Large intestine (tissue), 12 donors: ENCODE measurements at places on chromosomes 5 and 9. TPM values are rescaled to one million over a fixed set of nuclear protein-coding genes. Genes with fewer than 3 reads are reported as not detected.

PTBP3 gene
- 40.8 TPM for polyA plus RNA-seq

DNA sequence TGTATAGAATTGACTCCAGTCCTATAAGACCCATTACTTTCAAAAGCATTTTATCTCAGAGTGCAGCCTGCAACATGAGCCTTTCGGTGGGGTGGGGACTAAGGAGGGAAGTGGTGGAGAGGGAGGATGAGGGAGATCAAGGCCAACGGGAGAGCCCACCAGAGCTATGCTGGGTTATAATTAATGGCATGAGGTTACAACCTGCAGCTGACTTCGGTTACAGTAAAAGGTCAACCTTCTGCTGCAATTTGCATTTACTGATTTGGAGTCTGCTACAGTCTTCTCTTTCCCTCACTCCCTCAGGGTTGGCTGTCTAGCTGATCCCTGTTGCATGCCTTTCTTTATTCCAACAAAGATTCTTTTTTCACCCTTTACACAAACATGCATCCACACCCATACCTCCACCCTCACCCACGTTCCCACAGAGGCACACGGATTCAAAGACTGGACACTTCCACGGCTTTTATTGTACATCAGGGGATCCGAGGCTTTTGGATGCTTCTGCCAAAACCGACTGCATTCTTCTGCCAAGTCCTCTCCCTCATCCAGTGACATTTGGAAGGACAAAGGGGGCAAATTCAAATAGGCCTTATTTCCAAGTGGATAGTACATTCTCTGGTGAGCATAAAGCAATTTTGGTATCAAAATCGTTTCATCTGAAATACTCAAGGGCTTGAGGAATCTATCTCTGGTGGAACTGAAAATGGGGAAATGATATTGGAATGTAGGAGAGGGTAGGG lies 381.2 kb downstream of the NFIB start:
- no peak for DNase-seq

PCDHGA12 gene
- 0.81 TPM for polyA plus RNA-seq

DNA sequence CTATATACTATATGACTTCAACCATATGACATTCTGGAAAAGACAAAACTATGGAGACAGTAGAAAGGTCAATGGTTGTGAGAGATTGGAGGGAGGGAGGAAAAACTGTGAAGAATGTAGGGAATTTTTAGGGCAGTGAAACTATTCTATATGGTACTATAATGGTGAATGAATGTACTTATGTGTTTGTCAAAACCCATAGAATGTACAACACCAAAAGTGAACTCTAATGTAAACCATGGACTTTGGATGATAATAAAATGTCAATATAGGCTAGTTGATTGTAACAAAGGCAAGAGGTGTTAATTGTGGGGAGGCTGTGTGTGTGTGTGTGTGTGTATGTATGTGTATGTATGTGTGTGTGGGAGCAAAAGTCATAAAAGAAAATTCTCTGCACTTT lies 10.8 kb upstream of the STOM start:
- peak; percentile 51 for DNase-seq

CDC20B gene
- polyA plus RNA-seq: 0.15 TPM

DNA sequence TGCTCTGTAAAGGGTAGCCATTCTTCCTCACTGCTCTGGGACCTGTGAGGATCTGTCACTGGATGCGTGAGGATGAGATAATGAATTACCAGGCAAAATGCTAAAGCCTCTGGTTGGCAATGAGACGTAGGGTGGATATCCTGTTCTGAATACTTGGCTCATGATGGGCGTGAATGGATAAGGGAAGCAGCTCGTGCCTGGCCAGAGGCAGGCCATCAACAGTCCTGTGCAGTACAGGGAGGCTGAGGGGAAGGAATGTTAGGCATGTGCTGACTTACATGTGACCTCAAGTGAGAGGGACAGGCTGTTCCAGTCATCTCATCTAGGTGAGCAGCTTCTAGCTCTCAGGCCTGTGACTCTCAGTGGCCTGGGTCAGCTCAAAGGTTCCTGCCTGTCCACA lies 172.8 kb downstream of the CARTPT start:
- peak; percentile 22 for DNase-seq

GRCh38 chr9:128892221-128892921 lies 10.4 kb downstream of the LRRC8A start:
- peak; percentile 86 for DNase-seq

GRCh38 chr5:151142933-151143332 lies 14.6 kb downstream of the ANXA6 start:
- no peak for DNase-seq

DNA sequence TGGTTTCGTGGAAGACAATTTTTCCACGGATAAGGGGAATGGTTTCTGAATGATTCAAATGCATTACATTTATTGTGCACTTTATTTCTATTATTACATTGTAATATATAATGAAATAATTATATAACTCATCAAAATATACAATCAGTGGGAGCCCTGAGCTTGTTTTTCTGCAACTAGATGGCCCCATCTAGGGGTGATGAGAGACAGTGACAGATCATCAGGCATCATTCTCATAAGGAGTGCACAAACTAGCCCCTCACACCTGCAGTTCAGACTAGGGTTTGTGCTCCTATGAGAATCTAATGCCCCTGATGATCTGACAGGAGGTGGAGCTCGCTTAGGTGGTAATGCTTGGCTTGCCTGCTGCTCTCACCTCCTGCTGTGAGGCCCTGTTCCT lies 6.4 kb downstream of the ISCA1 start:
- no peak for DNase-seq

DNA sequence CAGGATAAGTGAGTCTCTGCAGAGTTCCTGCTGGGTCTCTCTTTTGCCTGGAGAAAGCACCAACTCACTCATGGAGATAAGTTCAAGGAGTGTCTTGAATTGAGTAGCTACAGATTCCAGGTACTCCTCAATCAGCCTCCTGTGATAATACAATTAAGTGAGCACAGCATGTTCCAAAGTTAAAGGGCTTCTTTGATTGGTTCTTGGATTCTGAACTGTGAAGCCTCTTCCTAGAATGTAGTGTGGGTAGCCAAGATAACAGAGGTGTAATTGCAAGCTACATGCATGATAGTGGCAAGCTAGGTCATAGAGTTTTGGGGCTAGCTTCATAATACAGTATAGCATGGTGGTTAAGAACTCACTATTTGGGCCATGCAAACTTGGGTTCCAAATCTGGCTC lies 23.2 kb upstream of the CARNMT1 start:
- DNase-seq: no peak

SUB1 gene
- 237 TPM for polyA plus RNA-seq

- DNase-seq: no peak
Observed at GRCh38 chr5:160174780-160175437, 54.4 kb upstream of the FABP6 start.

DNA sequence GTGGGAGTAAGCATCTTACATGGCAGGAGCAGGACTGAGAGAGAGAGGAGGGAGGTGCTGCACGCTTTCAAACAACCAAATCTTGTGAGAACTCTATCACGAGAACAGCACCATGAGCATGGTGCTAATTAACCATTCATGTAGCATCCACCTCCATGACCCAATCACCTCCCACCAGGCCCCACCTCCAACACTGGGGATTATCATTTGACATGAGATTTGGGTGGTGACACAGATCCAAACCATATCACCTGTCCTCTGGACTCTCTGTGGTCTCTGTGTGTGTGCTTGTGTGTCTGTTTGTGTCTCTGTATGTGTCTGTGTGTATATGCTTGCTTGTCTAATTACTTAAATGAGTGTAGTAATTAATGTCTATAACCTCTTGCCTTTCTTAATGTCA lies 31.1 kb downstream of the SEC61B start:
- no peak for DNase-seq

SCGB3A1 gene
- polyA plus RNA-seq: 0.25 TPM

TLE1 gene
- 26.7 TPM for polyA plus RNA-seq

ADGRV1 gene
- 3.0 TPM for polyA plus RNA-seq

DNA sequence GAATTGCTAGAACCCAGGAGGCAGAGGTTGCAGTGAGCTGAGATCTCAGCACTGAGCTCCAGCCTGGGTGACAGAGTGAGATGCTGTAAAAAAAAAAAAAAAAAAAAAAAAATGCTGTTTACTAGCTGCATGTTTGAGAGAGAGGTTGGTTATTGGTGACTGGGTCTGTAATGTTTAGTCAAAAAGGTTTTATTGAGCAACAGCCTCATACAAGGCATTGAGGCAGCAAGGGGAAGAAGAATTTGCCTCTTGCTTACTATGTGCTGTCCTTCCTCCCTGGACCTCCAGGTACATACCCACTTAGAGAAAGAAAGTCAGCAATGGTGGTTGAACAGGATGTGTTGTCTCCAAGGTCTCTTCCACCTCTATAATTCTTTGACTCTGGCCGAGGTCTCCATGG lies 140.7 kb upstream of the SPRY4 start:
- no peak for DNase-seq

INSL6 gene
- 0.51 TPM for polyA plus RNA-seq

- no peak for DNase-seq
Observed at GRCh38 chr9:3740690-3741419, 215.1 kb upstream of the RFX3 start.

PAEP gene
- polyA plus RNA-seq: 0.09 TPM

- DNase-seq: no peak
Observed at GRCh38 chr5:179290681-179291540, 54.4 kb downstream of the ADAMTS2 start.

DNA sequence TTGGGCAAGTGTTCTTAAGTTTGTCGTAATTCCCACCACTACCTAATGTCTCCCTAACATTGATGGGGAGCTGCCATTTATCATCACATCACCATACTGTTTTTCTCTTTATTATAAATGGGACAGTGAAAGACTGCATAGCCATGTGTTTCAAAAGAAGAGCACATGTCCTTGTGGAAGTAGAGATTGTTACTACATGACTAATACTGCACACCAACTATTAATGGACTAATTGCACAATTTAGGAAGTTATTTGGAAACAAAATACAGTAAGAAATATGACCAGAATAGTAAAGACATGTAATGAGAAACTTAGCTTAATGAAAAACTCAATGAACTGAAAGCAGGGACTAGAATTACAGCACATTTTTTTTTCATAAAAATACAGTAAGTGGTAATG lies 12.0 kb upstream of the ELOVL7 start:
- no peak for DNase-seq
